ENCODE measurements at places on chromosomes 3 and 15.

DNA sequence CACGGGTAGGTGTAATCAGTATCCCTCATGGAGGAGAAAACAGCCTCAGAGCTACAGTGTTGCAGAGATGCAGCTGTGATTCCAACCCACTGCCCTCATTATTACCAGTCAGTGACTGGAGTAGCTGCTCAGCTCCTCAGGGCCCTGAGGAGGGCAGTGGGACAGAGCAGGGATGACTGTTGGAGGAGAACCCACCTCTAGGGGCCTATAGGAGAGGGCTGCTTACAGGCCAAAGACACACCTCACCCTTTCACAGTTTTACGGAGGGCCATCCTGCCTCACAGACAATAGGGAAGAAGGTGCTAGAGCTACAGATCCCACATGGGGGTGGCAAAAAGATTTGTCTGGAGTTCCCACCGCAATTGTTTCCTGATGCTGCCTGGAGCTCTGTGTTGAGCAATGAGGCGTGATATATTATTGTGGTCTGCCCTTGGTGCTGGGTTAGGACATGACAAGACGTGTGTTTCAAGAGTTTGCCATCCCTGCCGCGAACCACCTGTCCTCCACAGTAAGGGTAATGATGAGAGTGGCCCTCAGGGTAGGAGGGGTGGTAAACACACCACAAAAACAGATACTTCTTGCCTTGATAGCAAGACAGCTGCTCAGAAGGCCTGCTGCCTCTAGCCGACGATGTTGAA is 140.5 kb upstream of the TPM1 start:
- no peak for DNase-seq

DNA sequence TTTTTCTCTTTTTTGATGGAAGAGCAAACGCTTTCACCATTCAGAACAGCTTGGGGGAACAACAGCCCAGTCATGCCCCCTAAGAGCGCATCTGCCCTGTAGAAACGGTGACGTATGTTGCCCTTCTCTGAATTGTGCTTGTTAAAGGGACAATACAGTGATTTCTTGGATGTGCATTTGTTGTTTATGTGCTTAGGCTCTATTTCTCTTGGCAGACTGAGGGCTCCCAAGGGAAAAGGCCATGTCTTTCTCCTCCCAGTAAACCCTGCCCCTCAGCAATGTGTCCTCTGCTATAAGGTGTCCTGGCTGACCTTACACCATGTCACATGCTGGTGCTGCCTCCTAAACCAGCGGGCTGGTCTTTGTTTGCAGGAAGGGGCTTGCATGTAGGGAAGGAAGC is 346.1 kb downstream of the EPHB1 start:
- DNase-seq = no peak

DNA sequence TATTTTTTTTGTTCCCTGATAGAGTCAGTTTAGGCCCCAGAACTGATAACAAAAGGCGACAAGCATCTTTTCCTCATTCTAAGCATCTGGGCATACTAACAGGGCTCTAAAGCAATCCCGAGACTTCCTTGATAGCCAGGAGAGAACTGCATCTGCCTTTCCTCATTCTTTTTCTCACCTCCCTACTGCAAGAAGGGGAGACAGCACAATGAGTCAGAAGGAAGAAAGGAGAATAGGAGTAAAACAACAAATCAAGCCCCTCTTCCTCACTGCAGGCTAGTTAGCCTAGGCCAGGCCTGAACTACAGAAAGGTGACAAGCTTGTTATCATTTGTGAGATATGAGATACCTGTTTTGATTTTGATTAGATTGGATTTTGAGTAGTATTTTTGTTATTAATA is 97.9 kb downstream of the NAALADL2 start:
- no peak for DNase-seq

DNA sequence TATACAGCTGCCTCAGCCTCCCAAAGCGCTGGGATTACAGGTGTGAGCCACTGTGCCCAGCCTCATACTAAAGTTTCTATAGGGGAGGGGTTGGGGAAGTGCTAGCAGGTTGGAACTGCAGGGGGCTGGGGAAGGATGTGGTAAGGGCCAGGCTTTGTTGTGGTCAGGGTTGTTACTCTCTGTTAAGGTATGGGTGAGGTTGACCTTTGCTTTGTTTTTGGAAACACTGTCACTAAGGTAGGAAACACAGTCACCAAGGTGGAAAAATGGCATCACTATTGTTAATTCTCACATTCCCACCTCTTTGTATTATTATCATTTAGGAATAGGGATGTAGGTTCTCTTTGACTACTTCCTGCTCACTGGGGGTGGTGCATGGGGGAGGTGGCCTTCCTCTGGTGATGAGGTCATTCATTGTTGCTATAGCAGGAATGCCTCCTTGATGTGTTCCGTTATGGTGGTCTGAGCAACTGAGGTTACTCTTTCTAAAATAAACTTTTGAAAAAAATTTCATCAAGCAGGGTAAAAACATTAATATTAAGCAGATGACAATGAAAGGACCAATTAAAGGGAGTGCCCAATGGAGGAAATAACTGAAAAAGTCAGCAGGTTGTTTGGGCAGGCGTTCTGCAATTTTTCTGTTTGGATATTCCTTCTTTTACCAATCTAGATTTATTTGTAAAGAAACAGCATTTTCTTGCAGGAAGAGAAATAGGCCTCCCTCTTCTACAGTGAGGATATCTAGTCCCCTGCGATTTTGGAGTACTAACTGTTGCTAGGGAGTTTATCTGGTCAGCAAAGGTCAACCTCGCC is 150.5 kb downstream of the WDR76 start:
- no peak for DNase-seq

DNA sequence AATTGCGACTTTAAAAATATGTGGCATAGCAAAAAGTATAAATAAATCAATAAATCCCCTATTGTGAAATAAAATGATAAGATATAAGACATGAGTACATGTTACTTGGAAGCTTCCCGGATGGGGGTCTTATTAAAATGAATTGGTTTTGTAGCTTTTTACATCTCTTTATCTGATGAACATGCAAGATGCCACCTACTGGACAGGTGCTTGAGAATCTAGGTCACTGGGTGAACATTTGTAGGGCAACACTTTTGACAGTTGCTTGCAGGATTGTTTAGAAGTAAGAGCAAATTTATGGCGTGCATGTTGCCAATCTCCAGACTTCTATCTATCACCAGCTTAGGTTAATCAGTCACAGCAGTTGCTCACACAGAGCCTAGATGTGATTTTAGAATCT is 362.7 kb upstream of the SUCLG2 start:
- no peak for DNase-seq

DNA sequence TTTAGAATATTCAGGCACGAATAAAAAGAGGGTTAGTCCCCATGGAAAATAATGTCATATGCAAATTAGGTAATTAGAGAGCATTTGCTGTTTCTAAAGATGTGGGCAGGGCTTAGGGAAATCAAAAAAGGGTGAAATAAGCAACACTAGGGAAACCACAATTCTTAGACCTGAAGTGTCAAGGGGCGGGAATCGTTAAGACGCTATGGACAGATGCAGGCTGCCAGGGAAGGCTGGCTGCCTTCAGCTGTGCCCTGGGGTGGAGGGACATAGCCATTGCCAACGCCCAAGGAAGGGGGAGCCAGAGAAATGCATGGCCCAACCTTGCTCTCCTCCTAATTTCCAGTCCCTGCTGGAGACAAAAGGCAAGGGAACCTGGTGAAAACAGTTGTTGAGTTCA is 141.7 kb upstream of the PROK2 start:
- no peak for DNase-seq

DNA sequence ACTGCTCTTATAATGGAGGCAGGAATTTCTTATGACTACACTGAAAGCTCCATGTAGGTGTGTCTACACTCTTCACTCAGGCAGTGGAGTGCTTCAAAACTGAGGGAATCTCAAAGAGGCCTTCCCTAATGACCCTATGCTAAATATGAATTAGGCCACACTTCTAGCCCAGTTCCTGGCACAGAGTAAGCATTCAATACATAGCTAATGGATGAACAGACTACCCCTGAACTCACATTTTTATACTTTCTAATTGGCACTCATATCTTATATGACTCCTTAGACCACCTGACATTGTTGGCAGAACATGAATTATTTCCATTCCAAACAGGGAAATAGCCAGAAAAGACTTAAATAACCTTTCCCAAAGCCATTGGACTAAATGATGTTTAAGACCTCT is 3.4 kb downstream of the RARRES1 start:
- no peak for DNase-seq

- peak; percentile 1 for DNase-seq
These were observed 309.6 kb downstream of the TUSC7 start for GRCh38 chr3:117019082-117019713.

DNA sequence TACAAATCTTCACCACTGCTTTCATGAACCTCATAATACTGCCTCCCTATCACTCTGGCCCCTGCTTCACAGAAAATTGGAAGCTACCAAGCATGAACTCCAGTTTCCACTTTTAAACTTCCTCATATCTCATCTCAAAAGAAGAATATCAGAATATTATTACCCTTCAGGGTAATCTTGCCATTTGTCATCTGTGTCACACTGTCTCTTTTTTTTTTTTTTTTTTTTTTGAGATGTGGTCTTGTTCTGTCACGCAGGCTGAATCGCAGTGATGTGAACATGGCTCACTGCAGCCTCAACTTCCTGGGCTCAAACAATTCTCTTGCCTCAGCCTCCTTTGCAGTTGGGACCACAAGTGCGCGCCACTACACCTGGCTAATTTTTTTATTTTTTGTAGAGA is 80.4 kb upstream of the TCF12 start:
- DNase-seq = no peak

GRCh38 chr15:85401108-85401774 is 20.8 kb downstream of the AKAP13 start:
- no peak for DNase-seq

- no peak for DNase-seq
These were observed 3.3 kb downstream of the LYSMD4 start for GRCh38 chr15:99729920-99730319.

GRCh38 chr3:46615050-46615775 is 2.9 kb downstream of the FAM240A start:
- no peak for DNase-seq

DNA sequence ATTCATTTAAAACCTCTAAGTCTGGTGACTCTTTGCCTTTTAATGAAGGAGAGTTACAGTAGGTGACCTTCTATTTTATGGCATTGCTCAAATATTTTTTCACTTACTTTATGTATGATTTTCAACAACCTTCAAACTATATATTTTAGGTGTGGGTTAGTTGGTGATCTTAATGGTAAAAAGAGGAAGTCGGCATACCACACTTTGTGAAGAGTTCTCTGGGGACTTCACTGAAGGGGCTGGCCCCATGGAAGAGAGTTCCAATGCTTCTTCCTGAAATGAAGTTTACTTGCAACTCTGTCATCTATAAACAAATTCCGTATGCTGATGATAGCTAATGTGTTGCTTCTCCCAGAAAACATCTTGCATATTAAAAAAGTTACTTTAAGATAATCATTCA is 647.0 kb upstream of the SGO1 start:
- no peak for DNase-seq

- no peak for DNase-seq
These were observed 24.4 kb downstream of the ATP2C1 start for GRCh38 chr3:130918328-130918727.

GRCh38 chr3:108462899-108463298 is 47.5 kb downstream of the MYH15 start:
- DNase-seq = no peak

- peak; percentile 39 for DNase-seq
These were observed 13.2 kb upstream of the PIK3R4 start for GRCh38 chr3:130759692-130760338.

DNA sequence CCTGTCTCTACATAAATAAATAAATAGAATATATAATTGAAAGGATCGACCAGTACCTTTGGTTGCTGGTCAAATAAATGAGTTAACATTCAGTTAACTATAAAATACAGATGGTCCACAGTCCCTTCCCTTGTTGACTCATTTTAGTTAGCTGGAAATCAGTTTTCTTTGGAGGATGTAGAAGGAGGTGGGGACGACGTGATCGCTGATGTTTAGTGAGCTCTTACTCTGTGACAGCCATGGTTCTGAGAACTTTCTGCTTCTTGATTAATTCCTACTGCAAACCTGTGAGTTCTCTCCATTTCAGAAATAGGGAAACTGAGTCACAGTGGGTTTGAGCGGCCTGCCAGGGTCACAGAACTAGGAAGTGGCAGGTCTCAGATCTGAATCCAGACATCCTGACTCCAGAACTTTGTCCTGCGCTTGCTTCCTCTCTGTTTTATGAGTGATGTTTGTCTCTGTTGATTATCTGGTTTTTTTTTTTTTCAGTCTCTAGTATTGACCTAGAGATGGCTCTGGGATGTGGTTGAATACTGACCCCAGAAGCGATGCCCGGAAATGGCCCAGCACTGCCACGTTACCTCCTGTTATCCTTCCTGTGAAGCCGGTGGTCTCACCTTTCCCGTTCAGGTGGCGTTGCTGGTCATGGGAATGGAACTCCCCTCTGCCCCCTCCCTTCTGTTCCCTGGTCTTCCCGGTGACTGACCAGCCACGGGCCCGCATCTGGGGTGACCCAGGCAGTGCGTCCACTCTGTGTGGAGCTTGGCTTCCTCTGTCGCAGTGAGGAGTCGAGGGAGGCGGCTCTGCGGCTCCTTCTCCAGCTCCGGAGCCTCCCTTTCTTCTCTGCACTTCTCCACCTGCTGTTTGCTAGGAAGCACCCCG is 18.2 kb downstream of the SYNM start:
- DNase-seq = no peak

GRCh38 chr15:101198800-101199199 is 53.0 kb downstream of the CHSY1 start:
- DNase-seq = no peak

- no peak for DNase-seq
These were observed 596 bp upstream of the SGO1 start for GRCh38 chr3:20186600-20187004.

DNA sequence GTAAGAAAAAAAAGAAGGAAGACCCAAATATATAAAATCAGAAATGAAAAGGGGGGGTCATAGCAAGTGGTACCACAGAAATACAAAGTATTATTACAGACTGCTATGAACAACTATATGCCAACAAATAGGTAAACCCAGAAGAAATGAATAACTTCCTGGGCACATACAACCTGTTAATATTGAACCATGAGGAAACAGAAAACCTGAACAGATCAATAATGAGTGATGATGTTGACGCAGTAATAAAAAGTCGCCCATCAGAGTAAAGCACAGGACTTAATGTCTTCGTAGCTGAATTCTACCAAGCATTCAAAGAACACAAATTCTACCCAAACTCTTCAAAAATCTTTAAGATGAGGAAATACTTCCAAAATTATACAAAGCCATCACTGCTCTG is 921.6 kb upstream of the SEMA6D start:
- no peak for DNase-seq

DNA sequence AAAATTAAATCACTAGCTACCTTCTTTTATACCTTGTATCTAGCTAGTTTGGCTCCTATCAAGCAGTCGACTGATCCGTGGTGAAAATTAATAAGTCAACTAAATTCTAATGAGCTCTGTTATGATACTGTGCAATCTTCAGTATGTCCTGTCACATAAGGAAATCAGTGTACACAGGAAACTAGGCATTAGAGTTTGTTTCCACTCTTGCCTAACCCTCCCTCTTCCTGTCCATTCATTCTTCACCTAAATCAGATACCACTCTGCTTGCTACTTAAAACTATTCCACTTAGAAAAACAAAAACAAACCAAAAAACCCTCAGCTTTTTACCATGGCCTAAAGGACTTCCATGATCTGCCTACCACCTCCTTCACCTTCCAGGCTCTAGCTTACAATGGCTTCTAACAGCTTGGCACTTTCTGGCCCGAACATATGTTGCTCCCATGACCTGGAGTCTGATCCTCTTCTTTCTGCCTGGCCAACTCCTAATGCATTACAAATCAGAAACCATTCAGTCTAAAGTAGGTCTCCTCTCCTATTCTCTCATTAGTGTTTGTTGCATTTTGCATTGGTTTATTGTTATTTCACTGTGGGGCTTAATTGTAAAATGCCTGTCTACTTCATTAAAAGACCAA is 7.9 kb downstream of the RFC4 start:
- no peak for DNase-seq

GRCh38 chr3:187102073-187102634 is 37.1 kb downstream of the RPL39L start:
- DNase-seq = no peak
